ENCODE measurements at places on chromosomes 2 and 18. TPM values are rescaled to one million over a fixed set of nuclear protein-coding genes. Genes with fewer than 3 reads are reported as not detected.
A peak's percentile ranks its signal among the peaks of the same experiment; 100 is the strongest.

GRCh38 chr2:3594493-3595281 lies at the start of gene COLEC11:
TSS of gene COLEC11 (plus strand) at chr2:3595112. CDS start at chr2:3604341, 9,229 bp downstream.
- no peak within 1 kb of the TSS for H3K27ac ChIP-seq
- H3K4me3 ChIP-seq = peak within 1 kb of the TSS; percentile 21
- H3K27me3 ChIP-seq = no peaks in the 10 kb centered on the region
- no peaks in the 10 kb centered on the region for H3K36me3 ChIP-seq
- H3K4me1 ChIP-seq = no peaks in the 10 kb centered on the region

- DNase-seq = peak; percentile 55
- peaks cover 4% of the 10 kb centered on the region for H3K4me1 ChIP-seq
- no peaks in the 10 kb centered on the region for H3K27me3 ChIP-seq
- no peaks in the 10 kb centered on the region for H3K36me3 ChIP-seq
Observed at GRCh38 chr2:195659982-195660890, 3.2 kb downstream of the SLC39A10 start.

Gene SEPTIN10
- 116 TPM for total RNA-seq

- H3K36me3 ChIP-seq = no peaks in the 10 kb centered on the region
- no peak overlapping the region for H3K27ac ChIP-seq
- H3K27me3 ChIP-seq = no peaks in the 10 kb centered on the region
- H3K4me3 ChIP-seq = no peak overlapping the region
- DNase-seq = no peak
- H3K4me1 ChIP-seq = no peaks in the 10 kb centered on the region
Observed at GRCh38 chr2:63093502-63093901, 42.9 kb downstream of the OTX1 start.

Gene LBX2
- 4.6 TPM for total RNA-seq

Gene ANO7
- 1.6 TPM for total RNA-seq

Gene CFAP210
- not detected for total RNA-seq

Gene NDUFAF7
- 29.0 TPM for total RNA-seq

- H3K36me3 ChIP-seq = no peaks in the 10 kb centered on the region
- no peaks in the 10 kb centered on the region for H3K4me1 ChIP-seq
- DNase-seq = no peak
- H3K4me3 ChIP-seq = no peak overlapping the region
- H3K27me3 ChIP-seq = no peaks in the 10 kb centered on the region
Observed at GRCh38 chr18:47120428-47120827, 29.9 kb downstream of the HDHD2 start.

Gene SLC16A14
- total RNA-seq = 7.5 TPM

DNA sequence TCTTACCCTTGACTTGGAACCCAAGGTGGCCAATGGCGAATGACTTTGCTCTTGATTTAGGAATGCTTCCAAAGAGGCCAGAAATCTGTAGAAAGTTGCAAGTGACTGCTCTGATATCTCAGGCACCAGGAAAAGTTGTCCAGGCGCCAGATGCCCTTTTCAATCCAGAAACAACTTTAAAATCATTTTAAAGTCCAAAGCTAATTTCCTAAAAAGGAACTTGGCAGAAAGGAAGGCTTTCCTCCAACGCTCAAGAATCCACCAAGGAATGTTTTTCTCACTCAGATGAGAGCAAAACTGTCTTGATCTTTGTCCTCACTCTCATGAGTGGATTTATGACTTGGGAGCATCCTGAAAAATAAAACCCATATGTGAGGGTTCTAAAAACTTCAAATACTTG lies 5.3 kb downstream of the NGEF start:
- no peak overlapping the region for H3K27ac ChIP-seq
- no peak for DNase-seq
- no peaks in the 10 kb centered on the region for H3K27me3 ChIP-seq
- H3K36me3 ChIP-seq = no peaks in the 10 kb centered on the region
- no peaks in the 10 kb centered on the region for H3K4me1 ChIP-seq
- H3K4me3 ChIP-seq = no peak overlapping the region

DNA sequence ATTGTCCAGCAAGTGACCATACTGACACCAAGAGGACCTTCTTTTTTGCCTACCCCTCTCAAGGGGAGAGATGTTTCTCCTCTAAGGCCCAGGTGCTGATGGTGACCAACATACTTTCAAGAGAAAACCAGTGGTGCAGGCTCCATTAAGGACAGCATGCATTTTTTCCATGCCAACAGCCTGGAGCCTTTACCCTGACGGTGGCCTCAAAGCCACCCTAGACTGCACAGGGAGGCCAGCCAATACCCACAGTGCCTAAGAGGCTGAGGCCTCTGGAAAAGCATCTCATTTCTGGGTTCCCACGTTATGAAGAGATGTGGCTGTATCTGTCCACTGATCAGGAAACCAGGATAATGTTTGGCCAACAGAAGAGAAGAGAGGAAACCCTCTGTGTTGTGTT lies 19.3 kb downstream of the SPRED2 start:
- H3K4me1 ChIP-seq = peaks cover 4% of the 10 kb centered on the region
- no peaks in the 10 kb centered on the region for H3K36me3 ChIP-seq
- peak overlapping the region; percentile 4 for H3K27ac ChIP-seq
- no peaks in the 10 kb centered on the region for H3K27me3 ChIP-seq
- no peak for DNase-seq
- H3K4me3 ChIP-seq = no peak overlapping the region

Gene SNRNP200
- total RNA-seq = 109 TPM

DNA sequence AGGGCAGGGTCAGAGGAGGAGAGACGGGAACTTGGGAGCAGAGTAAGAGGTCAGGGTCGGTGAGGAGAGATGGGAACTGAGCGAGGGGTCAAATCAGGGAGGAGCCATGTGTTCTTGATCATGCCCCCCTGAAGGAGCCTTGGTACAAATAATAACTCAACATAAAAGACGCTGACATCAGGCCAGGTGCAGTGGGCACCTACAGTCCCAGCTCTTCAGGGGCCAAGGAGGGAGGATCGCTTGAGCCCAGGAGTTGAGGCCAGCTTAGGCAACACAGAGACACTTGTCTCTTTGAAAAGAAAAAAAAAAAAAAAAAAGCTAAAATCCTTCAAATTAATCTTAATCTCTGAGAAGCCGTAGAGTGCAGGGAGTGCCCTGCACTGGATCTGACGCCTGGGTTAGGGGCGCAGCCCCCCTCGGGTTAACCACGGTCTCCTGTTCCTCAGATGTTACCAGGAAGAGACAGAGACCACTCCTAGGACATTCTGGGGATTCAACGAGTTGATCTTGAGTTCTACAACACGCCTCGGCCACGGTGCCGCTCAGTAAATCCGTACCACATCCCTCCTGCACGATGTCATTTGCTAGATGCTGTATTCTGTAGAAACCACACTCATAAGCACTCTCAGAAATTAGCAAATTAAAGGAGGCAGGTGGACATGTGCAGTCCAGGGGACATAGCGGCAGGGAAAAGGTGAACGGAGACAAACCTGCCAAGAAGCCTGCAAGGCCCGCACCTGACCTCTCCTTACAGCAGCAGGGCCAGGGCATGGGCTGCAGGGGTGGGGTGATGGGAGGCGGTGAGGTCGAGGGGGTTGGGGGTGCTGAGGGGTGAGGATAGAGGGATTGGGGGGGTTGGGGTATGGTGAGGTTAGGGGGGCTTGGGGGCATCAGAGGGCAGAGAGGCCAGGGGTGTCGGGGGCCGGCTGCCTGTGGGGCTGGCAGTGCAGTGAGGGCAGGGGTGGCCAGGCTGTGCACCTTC lies 29.2 kb downstream of the SLC66A2 start:
- peaks cover 7% of the 10 kb centered on the region for H3K36me3 ChIP-seq
- no peak overlapping the region for H3K4me3 ChIP-seq
- no peak overlapping the region for H3K27ac ChIP-seq
- H3K4me1 ChIP-seq = no peaks in the 10 kb centered on the region

- H3K4me1 ChIP-seq = no peaks in the 10 kb centered on the region
- H3K4me3 ChIP-seq = no peak overlapping the region
- H3K27me3 ChIP-seq = no peaks in the 10 kb centered on the region
- H3K36me3 ChIP-seq = no peaks in the 10 kb centered on the region
- H3K27ac ChIP-seq = no peak overlapping the region
- DNase-seq = no peak
Observed at GRCh38 chr2:213252206-213252605, 32.1 kb upstream of the SPAG16 start.

DNA sequence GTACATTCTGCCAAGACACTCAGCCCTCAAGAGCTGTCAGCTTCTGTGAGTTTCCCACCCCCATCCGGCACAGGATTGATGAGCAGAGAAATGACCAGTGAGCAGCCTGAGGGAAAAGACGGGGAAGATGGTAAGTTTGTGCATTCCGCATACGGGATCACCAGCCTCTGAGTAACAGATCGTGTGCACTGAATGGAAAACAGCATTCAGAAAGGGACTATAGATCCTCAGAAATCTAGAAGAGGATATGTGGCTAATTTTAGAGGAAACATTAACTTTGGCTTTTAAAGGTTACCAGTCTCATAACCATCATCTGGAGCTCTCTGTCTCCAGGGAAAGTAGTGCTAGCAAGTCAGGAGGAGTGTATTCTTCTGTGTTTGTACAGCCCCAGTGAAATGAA lies 326.0 kb downstream of the TGIF1 start:
- H3K4me1 ChIP-seq = peaks cover 6% of the 10 kb centered on the region
- no peaks in the 10 kb centered on the region for H3K36me3 ChIP-seq
- H3K4me3 ChIP-seq = no peak overlapping the region
- no peak overlapping the region for H3K27ac ChIP-seq
- DNase-seq = no peak

DNA sequence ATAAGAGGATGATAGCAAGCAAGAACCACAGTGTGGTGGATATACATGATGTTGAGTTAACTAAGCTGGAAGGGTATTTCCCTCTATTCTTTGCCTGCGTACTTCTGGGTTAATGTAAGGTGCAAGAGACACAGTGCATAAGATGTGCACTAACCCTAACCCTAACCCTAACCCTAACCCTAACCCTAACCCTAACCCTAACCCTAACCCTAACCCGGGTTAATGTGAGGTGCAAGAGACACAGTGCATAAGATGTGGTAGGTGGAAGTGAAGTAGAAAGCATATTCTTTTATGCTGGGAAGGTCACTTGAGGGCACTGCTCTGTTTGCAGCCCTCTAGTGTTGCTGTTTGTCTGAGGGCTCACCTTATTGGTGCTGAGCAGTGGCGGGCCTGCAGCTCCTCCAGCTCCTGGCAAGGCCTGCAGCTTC lies 181.5 kb upstream of the ITGA4 start:
- no peak overlapping the region for H3K4me3 ChIP-seq
- no peak overlapping the region for H3K27ac ChIP-seq
- no peaks in the 10 kb centered on the region for H3K36me3 ChIP-seq
- DNase-seq = no peak

Gene CYP26B1
- total RNA-seq = 3.8 TPM

Gene TM4SF20
- total RNA-seq = not detected

- no peaks in the 10 kb centered on the region for H3K36me3 ChIP-seq
- H3K27me3 ChIP-seq = no peaks in the 10 kb centered on the region
- no peak for DNase-seq
- H3K4me1 ChIP-seq = no peaks in the 10 kb centered on the region
- H3K27ac ChIP-seq = no peak overlapping the region
- H3K4me3 ChIP-seq = no peak overlapping the region
Observed at GRCh38 chr18:75639472-75639831, 211.9 kb upstream of the SMIM21 start.

Gene PTPN4
- 29.1 TPM for total RNA-seq

- H3K27ac ChIP-seq = peak overlapping the region; percentile 70
- H3K36me3 ChIP-seq = no peaks in the 10 kb centered on the region
- no peak for DNase-seq
- H3K27me3 ChIP-seq = no peaks in the 10 kb centered on the region
- H3K4me1 ChIP-seq = no peaks in the 10 kb centered on the region
Observed at GRCh38 chr18:54830866-54831265, 2.6 kb downstream of the RAB27B start.

Gene KLHL30
- 0.32 TPM for total RNA-seq

Gene ERBB4
- 18.4 TPM for total RNA-seq

DNA sequence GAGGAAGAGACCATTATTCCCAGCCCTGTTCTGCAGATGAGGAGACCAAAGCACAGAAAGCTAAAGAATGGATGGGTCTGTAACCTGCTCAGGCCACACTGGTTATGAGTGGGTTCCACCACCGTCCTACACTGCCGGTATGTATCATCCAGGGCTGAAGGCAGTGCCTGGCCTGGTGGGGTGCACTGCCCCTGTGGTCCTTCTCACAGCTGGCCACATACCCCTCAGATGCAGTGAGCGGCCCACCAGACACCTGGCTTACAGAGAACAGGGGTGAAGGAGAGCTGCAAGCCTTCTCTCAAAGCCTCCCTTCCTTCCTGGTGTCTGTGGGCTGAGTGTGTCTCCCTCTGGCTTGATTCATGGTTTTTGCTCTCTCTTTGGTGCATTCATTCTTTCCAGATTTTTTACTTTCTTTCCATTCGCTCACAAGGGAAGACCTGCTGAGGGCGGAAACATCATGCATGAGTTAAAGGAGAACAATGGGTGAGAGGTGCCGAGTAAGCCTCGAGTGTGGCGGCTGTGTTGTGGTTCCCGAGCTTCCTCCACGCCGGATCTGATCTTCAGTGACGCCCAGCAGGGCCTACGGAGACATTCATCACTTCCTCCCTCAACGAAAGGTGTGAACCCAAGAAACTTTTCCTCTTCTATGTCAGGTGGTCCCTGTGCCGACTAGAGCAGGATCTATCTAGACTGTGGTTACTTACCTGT lies 62.1 kb upstream of the REL start:
- DNase-seq = no peak
- no peak overlapping the region for H3K4me3 ChIP-seq
- H3K36me3 ChIP-seq = no peaks in the 10 kb centered on the region
- no peaks in the 10 kb centered on the region for H3K4me1 ChIP-seq

GRCh38 chr18:703213-703967 lies 9.0 kb downstream of the ENOSF1 start:
- no peaks in the 10 kb centered on the region for H3K27me3 ChIP-seq
- no peak overlapping the region for H3K4me3 ChIP-seq
- H3K4me1 ChIP-seq = no peaks in the 10 kb centered on the region
- peak overlapping the region; percentile 84 for H3K27ac ChIP-seq

DNA sequence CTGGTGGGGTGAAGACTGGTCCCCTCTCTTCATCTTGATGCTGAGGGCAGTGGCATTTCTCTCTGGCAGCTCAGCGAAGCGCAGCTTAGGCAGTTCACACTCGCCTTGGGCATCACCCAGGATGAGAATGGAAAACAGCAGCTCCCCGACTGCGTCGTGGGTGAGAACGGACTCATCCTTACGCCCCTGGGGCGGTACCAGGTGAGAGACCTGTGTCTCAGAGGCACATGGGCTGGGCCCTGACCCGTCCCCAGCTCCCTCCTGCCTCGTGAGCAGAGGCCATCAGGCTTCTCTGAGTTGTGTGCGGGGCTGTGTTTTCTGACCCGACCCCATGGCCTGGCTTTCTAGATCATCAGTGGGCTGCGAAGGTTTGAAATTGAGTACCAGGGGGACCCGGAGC lies 8.2 kb upstream of the CCDC74A start:
- no peak overlapping the region for H3K27ac ChIP-seq
- no peaks in the 10 kb centered on the region for H3K36me3 ChIP-seq
- DNase-seq = no peak
- no peak overlapping the region for H3K4me3 ChIP-seq
- H3K4me1 ChIP-seq = no peaks in the 10 kb centered on the region

DNA sequence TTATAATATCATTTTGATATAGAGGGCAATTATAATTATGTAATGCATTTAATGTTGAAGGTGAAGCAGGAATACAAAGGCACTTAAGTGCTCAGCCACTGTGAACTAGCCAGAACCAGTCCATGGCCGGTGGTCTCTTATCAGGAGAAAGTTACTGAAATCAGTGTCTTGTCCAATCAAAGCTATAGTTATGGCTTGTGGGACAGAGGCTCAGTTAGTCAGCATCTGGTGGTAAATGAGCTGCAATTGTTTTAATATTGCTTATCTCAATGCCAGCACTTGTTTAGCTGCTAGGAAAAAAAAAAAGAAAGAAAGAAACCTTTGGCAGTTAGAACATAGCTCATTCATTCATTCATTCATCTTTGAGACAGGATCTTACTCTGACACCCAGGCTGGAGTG lies 3.8 kb upstream of the ALS2 start:
- no peak overlapping the region for H3K4me3 ChIP-seq
- no peaks in the 10 kb centered on the region for H3K36me3 ChIP-seq
- no peak for DNase-seq
- no peaks in the 10 kb centered on the region for H3K27me3 ChIP-seq
- H3K4me1 ChIP-seq = no peaks in the 10 kb centered on the region
